ENCODE measurements at places on chromosomes 12 and 14.

- DNase-seq = no peak
Measured at GRCh38 chr14:76123426-76124225, 28.1 kb upstream of the GPATCH2L start.

DNA sequence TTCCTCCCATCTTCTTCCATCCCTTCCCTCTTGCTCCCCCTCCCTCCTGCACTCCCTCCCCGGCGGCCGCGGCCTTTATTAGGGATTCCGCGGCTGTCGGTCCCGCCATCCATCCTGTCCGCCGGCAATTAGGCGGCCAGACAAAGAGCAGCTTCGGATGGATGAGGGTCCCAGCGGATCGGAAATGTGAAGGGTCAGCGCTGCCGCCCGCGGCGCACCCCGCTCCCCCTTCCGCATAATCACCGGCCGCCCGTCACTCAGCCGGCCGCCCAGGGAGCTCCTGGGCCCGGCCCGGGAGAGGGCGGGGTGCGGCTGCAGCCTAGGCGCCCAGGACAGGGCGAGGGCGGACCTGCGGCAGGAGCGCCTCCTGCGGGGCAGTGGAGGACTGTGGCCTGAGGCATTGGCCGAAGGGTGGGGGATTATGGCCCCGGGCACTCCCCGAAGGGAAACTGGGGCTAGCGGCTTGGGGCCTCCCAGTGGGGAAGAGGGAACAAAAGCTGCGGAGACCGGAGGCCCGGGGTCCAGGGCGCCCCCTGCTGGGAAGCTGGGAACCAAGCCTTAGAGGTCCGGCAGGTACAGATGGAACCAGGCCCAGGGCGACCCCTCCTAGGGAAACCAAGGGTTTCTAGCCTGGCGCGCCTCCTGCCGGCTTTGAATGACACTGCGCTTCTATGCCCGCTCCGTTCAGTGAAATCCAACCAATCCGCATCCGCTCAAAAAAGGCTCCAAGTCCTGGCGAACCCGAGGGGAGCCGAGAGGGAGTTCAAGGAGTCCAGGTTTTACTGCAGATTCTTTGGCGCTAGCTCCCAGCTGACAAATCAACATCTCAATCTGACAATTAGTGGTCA lies 4.4 kb upstream of the DNAJC22 start:
- DNase-seq = peak; percentile 90

- no peak for DNase-seq
Measured at GRCh38 chr14:64772397-64772950, 68.2 kb downstream of the PLEKHG3 start.

DNA sequence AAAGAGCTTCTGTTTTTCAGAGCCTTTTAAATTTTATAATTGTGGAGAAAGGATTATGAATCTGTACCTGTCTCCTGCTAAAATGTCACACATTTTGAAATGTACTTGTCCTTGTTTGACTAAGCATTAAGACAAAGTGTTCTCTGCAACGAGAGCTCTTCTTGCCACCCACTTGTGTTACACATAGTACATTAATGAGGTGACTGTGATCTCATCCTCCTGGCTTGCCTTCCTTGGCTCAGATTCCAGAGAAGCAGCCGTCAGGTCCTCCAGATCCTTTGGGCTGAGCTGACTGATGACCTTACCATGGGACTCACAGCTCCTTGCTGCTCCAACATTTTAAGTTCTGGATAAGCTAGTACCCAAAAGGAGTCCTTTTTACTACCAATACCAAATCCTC lies 81.4 kb downstream of the BBS10 start:
- no peak for DNase-seq

GRCh38 chr12:113735131-113735530 lies 231.0 kb downstream of the RBM19 start:
- no peak for DNase-seq

DNA sequence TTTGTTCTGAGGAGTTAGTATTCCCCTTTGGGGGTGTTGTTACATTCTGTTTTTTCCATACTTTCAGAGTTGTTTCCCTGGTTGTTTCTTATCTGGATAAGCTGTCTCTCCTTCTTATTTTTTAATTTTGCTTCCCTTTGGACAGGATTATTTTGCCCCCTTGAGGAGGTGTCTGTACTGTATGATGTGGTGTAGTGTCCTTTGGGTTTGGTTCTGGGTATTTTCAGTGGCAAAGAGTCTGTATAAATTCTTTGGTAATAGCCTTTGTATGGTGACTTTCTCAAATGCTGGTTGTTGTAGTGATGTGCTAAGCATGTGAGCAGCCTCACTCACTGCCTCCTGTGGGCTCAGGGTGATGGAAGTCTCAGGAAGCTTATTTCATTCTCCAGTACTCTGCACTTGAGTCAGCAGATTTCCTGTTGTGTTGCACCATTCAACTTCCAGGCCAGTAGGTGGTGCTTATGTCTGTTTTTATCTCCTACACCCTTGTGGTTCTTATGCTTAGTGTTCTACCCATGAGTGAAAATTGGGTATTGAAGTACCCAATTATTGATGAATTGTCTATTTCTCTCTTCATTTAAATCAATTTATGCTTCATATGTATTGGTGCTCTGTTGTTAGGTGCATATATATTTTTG lies 103.3 kb upstream of the PMCH start:
- DNase-seq = peak; percentile 9

DNA sequence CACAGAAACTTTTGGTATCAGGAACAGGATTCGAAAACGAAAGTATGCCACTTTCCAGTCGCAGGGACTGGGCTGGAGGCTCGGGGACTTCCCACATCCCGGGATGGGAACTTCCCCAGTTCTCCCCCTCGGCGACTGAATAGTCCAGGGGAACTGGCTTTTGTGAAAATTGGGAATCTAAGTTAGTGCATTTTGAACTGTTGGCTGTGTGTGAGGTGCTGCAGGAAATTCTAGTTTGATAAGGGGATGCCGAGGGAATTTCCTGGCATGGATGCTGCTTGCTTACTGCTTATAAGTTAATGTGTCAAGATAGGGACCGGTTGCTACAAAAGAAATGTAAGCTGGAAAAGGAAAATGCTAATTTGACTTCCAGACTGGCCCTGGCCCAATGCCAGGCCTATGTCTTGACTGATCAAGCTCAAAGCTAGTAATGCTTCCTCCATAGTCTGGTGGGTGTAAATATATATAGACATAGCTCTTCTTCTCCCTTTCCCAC lies 73.4 kb upstream of the EIF5 start:
- no peak for DNase-seq

- no peak for DNase-seq
Measured at GRCh38 chr14:98704441-98704840, 567.6 kb downstream of the BCL11B start.

GRCh38 chr12:8844665-8845064 lies 22.2 kb downstream of the A2ML1 start:
- DNase-seq = no peak

Measured in NCI-H1694 treated with DMSO at 0.1 percent for 48 hours (cell line).